Left kidney (tissue), 8 donors: ENCODE measurements at places on chromosomes 16 and 17. TPM values are rescaled to one million over a fixed set of nuclear protein-coding genes. Genes with fewer than 3 reads are reported as not detected.

Gene SOST
- 30.9 TPM for polyA plus RNA-seq

Gene TNFSF13
- polyA plus RNA-seq, result 13.2 TPM

Gene PIPOX
- 8.8 TPM for polyA plus RNA-seq

Gene PYDC1
- polyA plus RNA-seq, result not detected

Gene FSCN2
- polyA plus RNA-seq, result 1.7 TPM

Gene ADAD2
- not detected for polyA plus RNA-seq

Gene DLX4
- 0.75 TPM for polyA plus RNA-seq

Gene SMIM36
- polyA plus RNA-seq, result 0.05 TPM

Gene SRCIN1
- polyA plus RNA-seq, result 3.7 TPM

Gene RNF222
- polyA plus RNA-seq, result 0.07 TPM

Gene TLE7
- not detected for polyA plus RNA-seq

Gene TBX21
- 0.08 TPM for polyA plus RNA-seq

Gene LAT
- 8.1 TPM for polyA plus RNA-seq

Gene SALL1
- polyA plus RNA-seq, result 126 TPM

Gene KRTAP2-2
- polyA plus RNA-seq, result not detected
